ENCODE measurements at places on chromosomes 7 and 10.
A peak's percentile ranks its signal among the peaks of the same experiment; 100 is the strongest.

- peak; percentile 86 for DNase-seq
Measured at GRCh38 chr10:109912335-109913281, 10.7 kb downstream of the XPNPEP1 start.

GRCh38 chr7:64874114-64874513, 29.0 kb upstream of the ZNF273 start:
- peak; percentile 38 for DNase-seq

DNA sequence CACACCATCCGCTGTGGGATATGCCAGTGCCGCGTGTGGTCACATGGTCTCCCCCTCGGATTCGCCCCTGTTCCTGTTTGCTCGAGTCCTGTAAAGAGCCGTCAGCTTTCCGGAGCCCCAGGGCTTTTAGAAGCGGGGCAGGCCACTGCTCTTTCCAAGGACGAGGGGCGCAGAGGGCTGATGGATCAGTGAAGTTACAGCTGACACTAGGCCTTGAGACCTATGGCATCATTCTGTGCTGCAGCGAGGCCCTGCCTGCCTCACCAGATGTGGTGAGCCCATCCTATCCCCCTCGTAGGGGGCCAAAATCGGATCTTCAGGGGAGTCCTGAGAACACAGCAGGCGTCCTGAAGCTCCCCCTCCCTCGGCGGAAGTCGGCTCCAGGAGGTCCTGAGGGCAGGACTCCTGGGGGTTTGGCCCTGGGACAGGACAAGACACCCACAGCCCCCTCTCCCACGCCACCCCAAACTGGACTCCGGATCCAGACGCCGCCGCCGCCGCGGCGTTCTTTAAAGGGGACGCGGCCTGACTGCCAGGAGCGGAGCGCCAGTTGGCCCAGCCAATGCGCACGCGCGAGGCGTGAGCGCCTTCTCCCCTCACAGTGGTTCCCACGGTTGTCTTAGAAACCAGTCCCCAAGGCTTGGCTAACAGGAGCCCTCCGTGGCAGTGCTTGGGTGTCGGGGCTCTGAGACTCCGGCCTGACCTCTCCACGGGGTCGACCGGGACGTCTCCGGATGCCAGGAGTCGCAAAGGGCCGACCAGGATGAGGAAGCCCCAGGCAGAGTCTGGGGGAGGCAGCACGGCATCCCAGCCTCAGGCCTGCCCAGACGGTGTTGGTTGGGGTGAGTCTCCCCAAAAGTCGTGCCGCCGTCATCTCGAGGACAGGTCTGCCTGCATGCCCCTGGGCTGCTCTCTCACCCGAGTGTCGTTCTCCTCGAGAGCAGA, 371.7 kb downstream of the ZNF716 start:
- no peak for DNase-seq

- no peak for DNase-seq
Measured at GRCh38 chr7:48140001-48140681, 31.1 kb upstream of the ABCA13 start.

DNA sequence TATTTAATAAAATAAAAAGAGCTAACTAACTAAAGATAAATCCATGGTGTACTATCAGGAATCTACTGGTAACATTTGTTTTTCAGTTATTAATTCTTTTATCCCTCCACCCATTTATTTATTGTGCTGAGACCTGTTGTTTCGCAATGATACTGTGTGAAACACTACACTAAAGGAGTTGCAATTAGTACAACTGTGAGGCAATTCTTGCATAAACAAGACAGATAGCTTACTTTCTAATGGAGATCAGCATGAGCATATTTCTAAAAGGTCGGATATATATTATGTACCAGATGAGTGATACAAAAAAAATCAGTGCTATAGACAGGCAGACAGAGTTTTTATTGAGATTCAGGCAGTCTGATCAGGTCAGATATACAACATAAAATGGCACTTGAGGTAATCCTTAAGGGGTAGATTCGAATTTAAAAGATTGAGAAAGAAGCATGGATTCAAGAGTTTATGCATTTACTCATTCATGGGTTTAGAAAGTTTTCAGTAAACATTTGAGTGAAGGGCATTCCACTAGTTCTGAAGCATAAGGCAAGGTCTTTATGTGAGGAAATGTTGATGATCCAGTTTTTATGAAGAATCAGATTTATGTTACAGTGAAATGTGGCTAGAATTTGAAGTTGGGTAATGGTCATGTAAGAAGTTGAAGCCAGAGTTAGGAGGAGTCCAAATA, 147.6 kb downstream of the POLR1F start:
- DNase-seq: peak; percentile 36

DNA sequence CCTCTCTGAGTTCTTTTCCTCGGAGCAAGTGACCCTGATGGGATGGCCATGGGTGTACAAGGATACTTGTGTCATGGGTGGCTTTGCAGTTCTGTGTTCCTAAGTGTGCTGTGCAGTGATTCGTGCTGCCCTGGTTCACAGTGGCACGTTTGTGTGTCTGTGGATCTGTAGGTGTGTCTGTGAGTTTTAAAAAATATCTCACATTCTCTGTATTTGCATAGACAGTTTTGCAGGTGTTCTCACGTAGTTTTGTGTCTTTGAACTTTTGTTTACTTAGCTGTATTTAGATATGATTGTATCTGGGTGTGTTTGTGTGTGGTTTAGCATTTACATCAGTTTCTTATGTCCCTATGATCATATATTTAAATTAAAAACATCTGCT, 3.7 kb downstream of the ZNF775 start:
- no peak for DNase-seq

GRCh38 chr10:72043016-72043834, 45.1 kb downstream of the SPOCK2 start:
- no peak for DNase-seq

- DNase-seq: no peak
Measured at GRCh38 chr7:2945171-2945570, 98.5 kb downstream of the CARD11 start.

DNA sequence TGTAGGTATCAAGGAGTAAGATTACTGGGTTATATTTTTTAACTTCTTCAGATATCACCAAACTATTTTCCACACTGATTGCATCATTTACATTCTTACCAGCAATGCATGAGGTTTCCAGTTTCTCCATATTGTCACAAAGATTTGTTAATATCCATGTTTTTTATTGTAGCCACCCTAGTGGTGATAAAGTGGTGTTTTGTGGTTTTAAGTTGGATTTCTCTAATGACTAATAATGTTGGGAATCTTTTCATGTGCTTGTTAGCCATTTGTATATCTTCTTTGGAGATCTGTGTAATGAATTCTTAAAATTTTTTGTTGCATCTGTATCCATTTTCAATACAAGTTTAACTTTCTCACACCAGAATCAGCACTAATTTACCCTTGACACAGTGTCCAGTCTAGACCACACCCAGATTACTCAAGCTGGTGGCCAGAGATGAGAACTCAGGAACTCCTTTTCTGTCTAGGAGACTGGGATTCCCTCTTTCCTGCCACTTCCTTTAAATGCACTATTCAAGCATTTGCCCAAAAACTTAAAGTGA, 67.0 kb upstream of the PLXDC2 start:
- DNase-seq: peak; percentile 65

GRCh38 chr7:34406848-34407530, 251.0 kb upstream of the NPSR1 start:
- DNase-seq: no peak

DNA sequence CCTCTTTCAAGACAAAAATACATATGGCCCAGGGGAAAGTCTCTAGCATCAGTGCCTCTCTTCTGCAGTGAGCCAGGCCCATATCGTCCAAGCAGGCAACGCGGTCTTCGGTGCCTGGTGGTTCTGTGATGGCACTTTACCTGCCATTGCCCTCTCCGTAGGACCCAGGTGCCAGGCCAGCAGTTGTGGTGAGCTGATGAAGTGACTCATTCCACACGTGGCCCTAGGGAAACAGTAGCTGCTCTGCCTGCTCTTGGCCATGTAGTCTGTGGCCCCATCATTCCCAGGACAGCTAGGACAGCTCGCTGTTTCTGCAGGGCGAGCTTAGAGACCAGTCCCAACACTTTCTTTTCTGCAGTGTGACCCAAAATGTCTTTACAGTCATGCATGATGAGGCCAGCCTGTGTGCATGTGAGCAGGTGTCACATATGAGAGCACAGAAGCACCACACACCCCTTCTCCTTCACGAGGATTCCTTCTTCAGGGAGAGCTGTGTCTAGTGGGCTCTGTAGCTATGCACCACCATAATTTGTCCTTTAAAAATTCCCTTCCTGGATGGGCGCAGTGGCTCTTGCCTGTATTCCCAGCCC, 39.0 kb downstream of the SVIL start:
- DNase-seq: no peak

GRCh38 chr10:43340619-43341018, 30.8 kb upstream of the FXYD4 start:
- DNase-seq: peak; percentile 88

GRCh38 chr10:133026171-133026570, 61.6 kb upstream of the ADGRA1 start:
- DNase-seq: no peak

- no peak for DNase-seq
Measured at GRCh38 chr7:76222839-76223238, 21.1 kb downstream of the SRRM3 start.

- no peak for DNase-seq
Measured at GRCh38 chr7:36995776-36996175, 271.5 kb upstream of the AOAH start.

DNA sequence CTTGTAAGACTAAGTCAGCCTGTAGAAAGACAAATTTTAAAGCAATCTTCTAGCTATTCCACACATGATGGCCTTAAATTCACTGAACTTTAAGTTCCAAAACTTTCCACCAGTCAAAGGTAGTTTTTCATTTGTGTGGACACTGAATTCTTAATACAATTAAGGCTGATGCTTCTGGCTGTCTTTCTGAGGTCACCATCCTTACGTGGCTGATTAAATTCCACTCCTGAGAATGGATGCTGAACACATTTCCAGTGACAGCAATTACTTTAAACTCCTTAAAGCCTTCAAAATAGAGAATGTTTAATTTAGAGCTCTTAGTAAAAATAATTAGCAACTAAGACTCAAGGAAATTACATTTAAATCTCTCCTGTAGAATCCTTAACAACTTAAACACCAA, 142.6 kb upstream of the COL1A2 start:
- DNase-seq: no peak

GRCh38 chr10:70565556-70566514, 36.7 kb downstream of the PRF1 start:
- no peak for DNase-seq

GRCh38 chr7:102175423-102176170, 111.1 kb upstream of the SH2B2 start:
- DNase-seq: no peak

DNA sequence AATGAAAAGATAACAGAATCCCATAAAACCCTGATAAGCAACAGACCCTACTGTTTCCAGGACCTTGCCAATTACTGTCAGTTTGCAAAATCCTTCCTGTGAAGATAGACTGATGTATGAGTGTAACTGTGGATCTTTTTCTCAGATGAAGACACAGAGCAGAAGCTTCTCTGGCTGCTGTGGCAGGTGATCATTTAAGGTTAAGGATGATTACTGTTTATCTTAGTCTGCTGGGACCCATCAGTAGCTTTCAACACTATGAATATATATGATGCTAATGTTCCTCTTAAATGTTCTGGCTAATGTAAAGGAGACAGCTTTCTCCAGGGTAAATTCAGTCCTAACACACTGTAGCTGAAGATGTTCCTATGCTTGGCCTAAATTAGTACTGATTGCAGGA, 56.0 kb upstream of the CTTNBP2 start:
- no peak for DNase-seq

- no peak for DNase-seq
Measured at GRCh38 chr10:121211446-121211845, 360.3 kb downstream of the WDR11 start.

- DNase-seq: no peak
Measured at GRCh38 chr10:77458986-77459590, 178.5 kb downstream of the KCNMA1 start.

All from NCI-H226 (cell line).